ENCODE measurements at places on chromosomes 3 and 15.

GRCh38 chr15:70017801-70018200 is 79.9 kb downstream of the TLE3 start:
- no peak for DNase-seq

DNA sequence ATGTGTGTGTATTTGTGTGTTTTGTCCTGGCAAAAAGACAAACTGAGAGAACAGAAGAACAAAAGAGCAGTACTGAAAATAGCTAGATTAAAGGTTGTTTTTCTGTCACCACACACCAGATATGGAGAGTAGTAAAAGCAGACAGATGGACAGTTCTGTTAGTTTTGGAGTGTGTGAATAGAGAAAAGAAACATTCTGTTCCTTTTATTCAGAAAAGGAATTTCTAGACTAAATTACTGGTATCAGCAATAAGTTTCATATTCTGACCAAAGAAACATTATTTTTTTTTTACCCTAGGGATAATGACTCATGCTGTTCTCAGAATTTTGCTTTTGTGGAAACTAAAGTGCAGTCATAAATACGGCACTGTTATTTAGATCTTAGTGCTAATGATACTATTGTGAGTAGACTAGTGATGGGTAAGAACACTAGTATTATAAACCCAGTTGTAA is 32.9 kb downstream of the PIK3CA start:
- no peak for DNase-seq

GRCh38 chr3:57078635-57079473 is 18.4 kb downstream of the SPATA12 start:
- DNase-seq: peak; percentile 51

GRCh38 chr3:45715945-45716344 is 26.7 kb downstream of the SACM1L start:
- DNase-seq: no peak

DNA sequence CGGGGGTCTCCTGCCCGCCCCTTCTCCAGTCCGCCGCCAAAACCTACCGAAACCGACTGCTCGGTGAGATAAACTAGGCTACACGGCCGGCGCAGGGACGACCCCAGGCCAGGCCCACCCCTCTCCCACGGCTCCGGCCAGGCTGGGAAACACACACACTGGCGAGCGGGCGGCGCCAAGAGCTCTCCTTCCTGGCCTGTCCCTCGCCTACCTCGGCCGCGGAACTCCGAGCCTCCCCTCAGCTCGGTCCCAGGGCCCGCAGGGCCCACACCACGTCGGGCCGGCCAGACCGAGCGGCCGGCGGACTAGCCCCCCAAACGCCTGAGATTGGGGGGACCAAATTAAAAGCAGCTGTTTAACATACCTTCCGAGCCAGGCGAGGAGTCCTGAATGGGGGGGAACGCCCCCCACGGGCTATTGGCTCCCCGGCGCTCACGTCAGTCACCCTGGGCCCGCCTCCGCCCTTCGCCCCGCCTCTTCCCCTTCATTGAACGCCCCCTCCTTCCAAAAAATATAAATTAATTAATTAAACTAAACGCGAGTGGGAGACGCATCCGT is 4.0 kb upstream of the SIN3A start:
- peak; percentile 80 for DNase-seq

- no peak for DNase-seq
Measured at GRCh38 chr3:174891524-174892203, 32.5 kb downstream of the NAALADL2 start.

DNA sequence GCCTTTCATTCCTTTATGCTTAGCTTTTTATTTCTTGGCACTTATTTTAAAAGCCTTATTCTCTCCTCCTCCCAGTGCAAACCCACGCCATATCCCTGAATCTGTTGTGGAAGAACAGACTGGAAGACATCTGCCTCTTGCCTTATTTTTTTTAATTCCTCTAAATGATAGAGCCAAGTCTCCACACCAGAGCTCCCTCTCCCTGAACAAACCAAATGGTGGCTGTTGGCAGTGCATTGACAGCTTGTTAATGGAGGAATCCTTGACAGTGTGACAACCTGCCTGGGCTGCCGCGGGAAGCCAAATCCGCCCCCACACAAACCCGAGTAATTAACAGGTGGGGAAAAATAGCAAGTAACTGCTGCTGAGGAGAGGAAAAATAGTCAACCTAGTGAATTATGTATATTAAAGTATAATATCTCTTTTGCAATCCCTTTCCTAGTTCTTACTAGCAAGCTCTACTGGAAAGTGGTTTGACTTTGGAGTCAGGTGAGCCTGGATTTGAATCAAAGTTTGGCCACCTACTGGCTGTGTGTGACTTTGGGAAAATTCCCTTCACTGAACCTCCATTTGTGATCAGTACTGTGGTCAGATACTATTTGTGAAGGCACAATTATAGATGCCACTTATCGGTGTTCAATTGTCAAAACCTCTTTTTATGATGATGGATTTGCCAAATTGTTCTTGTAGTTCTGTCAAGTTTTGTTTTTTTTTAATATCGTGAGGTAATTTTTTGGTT is 589.6 kb downstream of the PDCD6IP start:
- DNase-seq: no peak

- no peak for DNase-seq
Measured at GRCh38 chr15:60685346-60685937, 206.5 kb upstream of the ICE2 start.

- no peak for DNase-seq
Measured at GRCh38 chr3:132735589-132735988, 13.4 kb upstream of the NPHP3 start.
